ENCODE measurements at places on chromosomes 3 and 15.

DNA sequence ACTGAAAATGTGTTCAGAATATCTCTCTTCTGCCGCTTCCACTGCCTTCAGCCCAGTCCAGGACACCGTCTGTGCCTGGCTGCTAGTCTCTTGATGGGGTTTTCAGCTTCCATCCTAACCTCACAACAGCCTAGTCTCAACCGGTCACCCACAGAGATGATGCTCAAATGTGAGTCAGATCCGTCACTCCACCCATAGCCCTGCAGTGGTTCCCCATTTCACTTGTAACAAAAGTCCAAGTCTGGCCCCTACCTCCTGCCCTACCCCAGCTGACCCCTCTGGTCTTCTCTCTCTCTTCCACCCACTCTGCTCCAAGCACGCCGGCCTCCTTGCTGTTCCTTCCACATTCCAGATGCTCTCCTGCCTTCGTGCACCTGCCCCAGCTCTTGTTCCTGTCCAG is 68.1 kb downstream of the PPARG start:
- no peak for DNase-seq

DNA sequence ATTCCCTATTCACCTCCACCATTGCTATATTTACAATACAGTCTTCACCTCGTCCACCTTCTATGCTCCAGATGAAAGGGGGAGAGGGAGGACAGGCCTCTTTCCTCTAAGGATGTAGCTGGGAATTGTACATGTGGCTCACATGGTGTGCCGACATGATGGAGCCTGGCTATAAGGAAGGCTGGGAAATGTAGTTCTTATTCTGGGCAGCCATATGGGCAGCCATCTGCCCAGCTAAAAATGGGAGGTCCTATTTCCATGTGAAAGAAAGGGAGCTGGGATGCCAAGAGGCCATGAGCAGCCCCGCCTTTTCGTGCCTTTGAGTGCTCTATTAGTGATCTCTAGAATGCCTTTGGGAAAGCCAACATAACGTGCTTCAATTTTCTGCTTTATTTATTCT is 27.1 kb upstream of the MGLL start:
- no peak for DNase-seq

GRCh38 chr15:68441045-68441743 is 9.2 kb upstream of the ITGA11 start:
- no peak for DNase-seq

- no peak for DNase-seq
Observed at GRCh38 chr15:79028411-79028964, 62.1 kb downstream of the RASGRF1 start.

- no peak for DNase-seq
Observed at GRCh38 chr3:54176106-54176505, 53.8 kb downstream of the CACNA2D3 start.

DNA sequence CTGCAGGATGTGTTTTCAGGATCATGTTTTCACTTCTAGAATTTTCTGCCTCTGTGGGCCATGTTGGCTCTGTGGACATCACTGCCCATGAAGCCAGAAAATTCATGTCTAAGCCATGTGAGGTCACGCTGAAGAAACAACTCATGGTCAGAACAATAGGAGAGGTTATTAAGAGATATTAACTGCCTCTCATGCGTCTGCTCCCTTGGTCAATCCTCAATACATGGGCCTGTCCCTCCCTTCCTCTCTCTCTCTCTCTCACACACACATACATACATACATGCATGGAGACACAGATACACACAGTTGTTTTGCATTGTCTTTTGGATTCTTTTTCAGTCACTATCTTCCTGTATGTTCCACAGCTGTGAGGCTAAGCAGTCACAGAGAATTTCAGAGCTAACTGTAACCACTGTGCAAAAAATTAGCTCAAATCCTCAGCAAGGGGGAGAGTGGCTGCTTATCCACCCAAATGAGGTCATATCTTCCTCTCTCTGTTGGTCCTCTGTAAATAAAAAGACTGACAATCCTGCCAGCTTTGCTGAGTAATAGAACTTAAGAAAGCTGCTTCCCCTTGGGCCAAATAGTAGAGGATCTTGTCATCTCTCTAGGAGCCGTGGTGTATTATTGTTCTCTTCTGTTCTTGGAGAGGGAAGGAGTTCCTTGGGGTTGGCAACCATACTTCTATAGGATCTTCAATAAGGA is 45.6 kb downstream of the LRTM1 start:
- DNase-seq: no peak

DNA sequence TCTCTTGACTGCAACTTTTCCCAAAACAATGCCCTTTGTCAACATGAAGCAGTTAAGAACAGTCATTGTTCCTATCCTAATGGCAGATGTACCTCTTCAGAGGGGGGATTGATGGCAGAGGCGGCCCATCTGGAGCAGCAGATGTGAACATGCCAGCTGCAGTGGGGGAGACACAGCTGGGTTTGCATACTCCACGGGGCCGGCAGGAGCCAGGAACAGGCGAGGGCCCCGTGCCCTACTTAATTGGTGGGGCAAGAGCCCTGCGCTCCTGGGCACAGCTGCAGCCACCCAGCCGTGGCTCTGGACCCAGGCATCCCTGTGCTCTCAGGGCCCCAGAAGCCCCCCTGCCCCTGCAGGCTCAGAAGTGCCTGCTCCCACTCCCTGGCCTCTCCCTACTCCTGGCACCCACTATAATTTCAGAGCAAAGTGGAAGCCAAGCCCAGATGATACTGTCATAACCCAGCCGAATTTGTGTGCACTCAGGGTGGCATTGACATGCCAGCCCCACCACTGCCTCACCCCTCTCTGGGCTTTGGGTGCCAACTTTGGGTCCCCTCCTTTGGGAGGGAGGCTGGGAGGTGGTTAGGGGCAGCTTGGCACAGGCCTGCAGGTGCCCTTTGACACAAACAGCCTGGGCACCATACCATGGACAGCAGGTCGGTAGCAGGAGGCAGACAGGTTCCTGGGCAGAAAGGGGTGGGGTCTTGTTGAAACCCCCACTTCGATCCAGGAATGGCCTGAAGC is 34.6 kb downstream of the ROPN1B start:
- DNase-seq: no peak

- no peak for DNase-seq
Observed at GRCh38 chr3:152381881-152382295, 113.2 kb downstream of the MBNL1 start.
